ENCODE measurements at places on chromosomes 12 and 14.
A peak's percentile ranks its signal among the peaks of the same experiment; 100 is the strongest.

DNA sequence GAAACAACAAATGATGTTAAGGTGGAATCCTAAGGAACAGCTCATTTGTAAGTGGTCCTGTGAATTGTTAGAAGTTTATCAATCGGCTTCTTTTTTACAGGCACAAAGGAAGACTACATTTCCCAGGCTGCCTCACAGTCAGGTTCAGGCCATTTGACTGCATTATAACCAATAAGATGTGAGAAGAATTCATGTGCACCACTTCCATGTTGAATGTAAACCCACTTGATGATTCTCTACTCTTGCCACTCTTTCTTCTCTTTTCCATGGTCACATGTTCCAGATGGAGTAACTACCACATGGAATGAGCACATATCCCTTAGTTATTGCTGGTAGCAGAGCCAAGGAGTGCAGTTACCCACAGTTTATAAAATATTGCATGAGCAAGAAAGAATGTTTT lies 67.1 kb upstream of the GZMB start:
- DNase-seq = no peak

GRCh38 chr12:113299619-113300237 lies 35.2 kb downstream of the SLC8B1 start:
- no peak for DNase-seq

GRCh38 chr14:29796853-29797252 lies 130.8 kb downstream of the PRKD1 start:
- no peak for DNase-seq

GRCh38 chr12:54398995-54399793 lies 14.7 kb upstream of the ZNF385A start:
- peak; percentile 85 for DNase-seq

- DNase-seq = no peak
Observed at GRCh38 chr14:55715889-55716288, 135.9 kb downstream of the KTN1 start.

DNA sequence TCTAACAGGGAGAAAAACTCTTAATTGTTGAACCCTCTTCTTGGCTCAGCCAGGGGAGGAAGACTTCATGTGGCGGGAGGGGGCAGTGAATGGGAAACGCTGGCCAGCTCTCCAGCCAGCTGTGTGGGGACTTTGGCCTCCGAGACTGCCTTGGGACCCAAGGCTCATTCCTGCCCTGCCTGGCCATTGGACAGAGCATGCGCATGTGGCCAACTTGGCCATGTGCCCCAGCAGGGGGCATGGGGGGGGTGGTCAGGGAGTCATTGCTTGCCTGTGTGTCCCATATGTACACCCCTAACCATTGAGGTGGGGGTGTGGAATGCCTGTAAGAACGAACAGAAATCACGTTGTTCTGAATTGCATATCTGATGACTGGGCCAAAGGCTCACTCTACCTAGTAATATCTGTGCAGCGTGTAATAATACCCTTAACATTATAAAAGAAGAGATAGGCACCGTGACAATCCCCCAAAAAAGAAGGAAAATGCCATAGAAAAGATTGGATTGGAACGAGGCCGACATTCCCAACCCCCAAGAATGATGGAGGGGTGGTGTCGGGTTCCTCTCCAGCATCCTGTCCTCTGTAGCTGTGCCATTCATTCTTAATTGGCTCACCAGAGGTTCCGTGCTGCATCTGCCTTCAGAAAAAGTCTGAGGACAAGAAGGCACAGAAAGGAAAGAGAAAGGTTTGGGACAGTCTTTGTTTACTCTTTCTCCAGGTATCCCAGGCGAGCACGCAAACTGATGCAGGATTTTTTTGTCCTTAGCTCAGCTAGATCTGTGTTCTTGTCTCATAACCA lies 3.5 kb upstream of the FAR2 start:
- no peak for DNase-seq

- DNase-seq = no peak
Observed at GRCh38 chr14:37508503-37508902, 86.5 kb downstream of the FOXA1 start.

DNA sequence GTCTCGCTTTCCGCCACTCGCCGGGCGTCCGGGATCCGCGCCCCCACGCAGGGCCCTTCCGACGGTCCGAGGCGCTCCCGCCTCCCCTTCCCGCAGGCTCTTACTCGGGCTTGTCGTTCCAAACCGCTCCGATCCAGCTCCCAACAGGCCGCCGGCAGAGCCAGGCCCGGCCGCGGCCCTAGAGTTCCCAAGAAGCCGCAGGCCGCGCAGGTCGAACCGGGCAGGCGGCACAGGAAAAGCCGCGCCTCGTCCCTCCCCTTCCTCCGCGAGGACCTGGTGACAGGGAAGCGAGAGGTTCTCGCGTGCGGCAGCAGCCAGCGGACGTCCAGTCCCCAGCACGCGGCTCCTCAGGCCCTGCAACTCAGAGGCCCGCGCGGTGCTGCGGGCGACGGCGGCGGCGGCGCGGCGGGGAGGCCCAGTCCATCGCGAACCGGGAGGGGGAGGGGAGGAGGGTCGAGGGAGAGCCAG lies 272 bp downstream of the HECTD1 start:
- no peak for DNase-seq

DNA sequence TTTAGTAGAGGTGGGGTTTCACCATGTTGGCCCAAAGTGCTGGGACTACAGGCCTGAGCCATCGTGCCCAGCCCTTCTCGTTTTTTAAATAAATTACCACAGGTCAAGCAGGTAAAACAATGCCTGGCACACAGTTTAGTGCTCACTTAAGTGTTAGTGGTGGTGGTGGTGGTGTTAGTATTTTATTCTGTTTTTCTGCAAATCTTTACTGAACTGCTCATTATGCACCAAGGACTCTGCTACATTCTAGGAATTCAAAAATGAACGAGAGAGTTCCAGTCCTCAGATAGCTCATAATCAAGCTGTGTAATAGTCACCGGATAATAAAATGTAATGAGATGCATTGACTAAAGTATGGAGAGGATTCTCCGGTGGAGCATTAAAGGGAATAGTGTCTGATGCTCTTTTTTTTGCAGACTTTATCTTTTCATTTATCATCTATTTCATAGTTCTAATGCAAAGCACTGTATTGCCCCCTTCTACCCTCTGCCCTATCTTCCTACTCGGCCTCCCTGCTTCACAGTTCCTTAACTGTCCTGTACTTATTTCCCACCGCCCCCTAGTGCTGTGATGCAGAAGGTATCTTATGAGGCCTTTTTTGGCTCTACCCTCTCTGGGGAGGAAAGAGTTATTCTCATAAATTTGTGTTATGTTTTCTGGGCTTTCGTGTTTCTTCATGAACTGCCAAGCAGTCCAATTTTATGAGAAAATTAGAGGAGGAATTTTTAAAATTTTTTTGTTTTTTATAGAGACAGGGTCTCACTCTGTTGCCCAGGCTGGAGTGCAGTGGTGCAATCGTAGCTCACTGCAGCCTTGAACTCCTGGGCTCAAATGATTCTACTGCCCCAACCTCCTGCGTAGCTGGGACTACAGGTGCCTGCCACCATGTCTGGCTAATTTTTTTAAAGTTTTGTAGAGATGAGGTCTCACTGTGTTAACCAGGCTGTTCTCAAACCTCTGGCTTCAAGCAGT lies 1.0 kb downstream of the ITFG2 start:
- peak; percentile 67 for DNase-seq

DNA sequence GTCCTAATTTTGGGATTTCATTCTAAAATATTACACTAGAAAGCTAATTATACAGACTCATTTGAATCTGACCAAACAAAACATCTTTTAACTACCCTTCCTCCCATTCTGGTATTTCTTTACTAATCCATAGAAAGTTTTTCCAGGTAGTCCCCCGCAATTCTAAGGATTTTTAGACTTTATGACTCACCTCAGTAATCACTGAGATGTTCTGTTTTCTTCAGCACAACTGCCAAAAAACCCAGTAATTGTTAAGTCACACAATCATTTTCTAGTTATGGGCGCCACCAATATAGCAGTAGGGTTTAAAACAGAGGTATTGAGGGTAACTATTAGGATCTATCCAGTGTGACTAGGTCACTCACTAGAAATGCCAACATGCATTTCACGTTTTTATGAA lies 1.6 kb upstream of the ARID4A start:
- no peak for DNase-seq

- DNase-seq = no peak
Observed at GRCh38 chr12:48933664-48934311, 8.5 kb upstream of the FKBP11 start.

DNA sequence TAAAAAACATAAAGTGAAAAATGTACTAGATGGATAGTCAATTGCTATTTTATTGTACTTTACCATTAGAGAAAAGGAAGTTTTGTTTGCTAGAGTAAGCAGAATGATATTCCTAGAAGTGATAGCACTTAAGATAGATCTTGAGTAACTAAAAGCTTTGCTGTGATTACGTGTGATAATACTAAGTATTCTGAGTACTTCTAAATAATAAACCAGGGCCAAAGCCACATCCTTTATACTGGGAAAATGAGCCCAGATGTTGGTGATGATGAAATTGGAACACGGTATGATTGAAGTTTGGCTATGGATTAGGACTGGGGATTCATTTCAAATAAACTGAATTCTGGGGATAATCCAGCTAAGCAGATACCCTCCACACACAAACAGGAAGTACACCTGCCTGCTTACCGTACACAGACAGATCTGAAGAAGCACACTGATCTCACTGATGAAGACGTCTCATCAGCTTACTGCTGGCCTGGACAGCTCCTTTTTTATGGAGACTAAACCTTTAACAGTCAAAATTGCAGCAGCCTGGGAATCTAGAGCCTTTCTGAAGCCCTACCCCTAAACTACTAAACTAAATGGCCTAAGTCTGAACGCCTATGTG lies 199.8 kb downstream of the LRFN5 start:
- DNase-seq = no peak

DNA sequence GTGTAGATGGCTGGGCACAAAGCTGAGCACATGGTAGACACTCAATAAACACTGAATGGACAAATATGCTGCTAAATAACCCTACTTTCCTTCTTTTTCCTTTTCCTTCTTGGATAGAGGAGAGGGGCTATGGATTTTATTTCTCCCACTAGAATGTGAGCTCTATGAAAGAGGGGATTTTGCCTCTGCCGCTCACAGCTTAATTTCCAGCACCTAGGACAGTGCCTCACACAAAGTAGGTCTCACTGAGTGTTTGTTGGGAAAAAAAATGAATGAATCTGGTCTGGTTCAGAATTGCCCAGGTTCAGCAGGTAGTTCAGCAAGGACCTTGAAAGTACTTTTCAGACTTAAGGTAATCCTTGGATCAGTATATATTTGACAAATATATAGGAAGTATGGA lies 65.5 kb downstream of the WSCD2 start:
- DNase-seq = no peak

DNA sequence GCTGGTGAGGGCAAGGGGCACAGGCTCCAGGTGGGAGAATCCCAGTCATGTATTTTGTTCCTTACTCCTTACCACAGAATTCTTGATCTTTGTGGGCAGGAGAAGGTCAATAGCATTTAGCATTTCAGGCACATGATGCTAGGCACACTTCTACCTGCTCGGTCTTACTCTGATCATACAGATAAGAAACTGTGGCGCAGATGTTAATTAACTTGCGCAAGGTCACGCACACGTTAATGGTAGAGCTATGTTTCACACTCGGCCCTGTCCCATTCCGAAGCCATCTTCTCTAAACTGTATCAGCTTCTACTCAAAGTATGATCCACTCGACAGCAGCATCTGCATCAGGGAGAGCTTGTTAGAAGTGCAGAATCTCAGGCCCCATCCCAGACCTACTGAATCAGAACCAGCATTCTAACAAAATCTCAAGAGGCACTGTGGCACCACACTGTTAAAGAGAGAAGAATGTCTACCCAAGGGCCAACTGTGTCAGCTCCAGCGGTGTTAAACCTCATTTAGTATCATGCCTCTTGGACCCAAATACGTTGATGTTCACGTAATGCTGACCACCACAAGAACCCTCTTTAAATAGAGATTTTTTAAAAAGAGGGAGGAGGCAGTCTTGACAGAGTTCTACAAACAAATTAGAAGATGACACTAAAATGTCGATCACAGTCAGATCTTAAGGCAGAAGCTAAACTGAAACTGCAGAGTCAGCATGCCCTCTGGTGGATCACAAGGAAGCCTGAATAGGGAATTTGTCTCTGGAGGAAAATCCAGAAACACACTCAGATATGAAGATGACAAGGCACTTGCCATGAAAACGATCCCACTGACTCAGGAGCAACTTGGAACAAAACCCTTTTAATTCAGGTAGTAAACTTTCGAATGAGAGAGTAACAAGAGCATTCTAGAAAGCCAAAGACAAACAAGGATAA lies 7.3 kb downstream of the STXBP6 start:
- DNase-seq = no peak

- no peak for DNase-seq
Observed at GRCh38 chr12:67958187-67958586, 31.1 kb upstream of the IFNG-AS1 start.

GRCh38 chr14:26104717-26105116 lies 493.1 kb downstream of the NOVA1 start:
- DNase-seq = no peak

DNA sequence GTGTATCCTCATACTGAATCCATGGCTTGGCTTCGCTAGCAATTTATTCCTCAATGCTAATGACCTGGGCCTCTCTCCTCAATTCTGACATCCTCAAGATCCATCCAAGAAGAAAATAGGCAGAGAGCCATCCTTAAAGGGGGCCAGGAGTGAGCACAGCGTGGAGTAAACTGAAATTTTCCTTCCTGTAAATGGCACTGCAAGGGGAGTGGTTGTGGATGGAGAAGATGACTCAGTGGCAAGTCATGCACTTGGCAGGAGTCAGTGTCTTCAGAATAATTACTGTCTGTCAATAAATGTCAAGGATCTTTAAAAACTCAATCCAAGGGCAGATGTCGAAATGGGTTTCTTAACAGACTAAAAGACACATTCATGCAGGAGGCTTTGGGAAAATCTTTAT lies 88.0 kb upstream of the TMEM132C start:
- no peak for DNase-seq

- no peak for DNase-seq
Observed at GRCh38 chr12:132847363-132848356, 19.0 kb upstream of the GOLGA3 start.

DNA sequence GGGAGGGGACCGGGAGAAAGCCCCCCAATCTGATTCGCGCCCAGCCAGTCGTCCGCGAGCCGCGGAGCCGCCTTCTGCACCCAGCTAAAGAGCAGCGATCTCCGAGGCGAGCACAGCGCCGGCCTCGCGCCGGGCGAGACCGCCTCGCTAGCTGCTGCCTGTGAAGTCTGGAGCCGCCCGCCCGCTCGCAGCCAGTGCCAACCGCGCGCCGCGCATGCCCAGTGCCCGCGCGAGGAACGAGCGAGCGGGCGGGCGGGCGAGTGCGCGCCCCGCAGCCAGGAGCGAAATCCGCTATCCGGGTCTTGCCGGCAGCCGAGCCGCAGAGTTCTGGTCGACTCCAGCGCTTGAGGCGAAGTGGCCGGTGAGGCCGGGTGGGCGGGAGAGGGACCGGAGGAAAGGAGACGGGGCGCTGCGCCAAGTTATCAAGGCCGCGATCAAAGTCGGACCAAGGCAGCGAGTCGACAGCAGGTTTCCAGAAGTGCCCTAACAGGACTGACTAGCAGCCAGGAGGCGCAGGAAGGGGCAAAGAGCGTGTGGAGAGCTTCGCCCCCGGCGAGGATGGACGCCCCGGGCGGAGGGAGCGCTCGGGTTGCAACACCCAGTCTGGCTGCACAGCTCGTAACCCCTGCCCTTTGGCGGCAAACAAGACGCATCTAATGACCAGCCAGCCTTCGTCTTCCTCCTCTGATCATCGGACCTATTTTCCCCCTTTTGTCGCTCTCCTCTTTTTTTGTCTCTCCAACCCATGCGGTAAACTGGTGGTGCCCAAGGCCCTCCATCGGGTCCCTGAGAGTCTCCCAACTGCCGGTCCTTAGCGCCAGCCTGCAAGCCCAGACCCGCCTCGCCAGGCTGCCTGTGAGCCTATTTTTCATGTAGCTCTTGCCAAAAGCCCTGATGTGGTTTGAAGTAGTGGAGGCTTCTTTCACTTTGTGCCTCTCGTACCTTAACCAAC lies at the start of gene EPS8:
Gene EPS8 (minus strand): TSS at position 169 of the 952 bp plus-strand sequence. CDS start 106,437 bp downstream, outside the sequence.
- peak; percentile 93 for DNase-seq

- DNase-seq = no peak
Observed at GRCh38 chr12:28618171-28618570, 427.9 kb downstream of the CCDC91 start.
